B cell (primary cell): ENCODE measurements at places on chromosomes 2 and 18.

GRCh38 chr2:234496055-234496834 is 636 bp downstream of the ARL4C start:
- peak overlapping the region; percentile 77 for H3K27ac ChIP-seq
- DNase-seq = peak; percentile 82
- peaks cover 46% of the 10 kb centered on the region for H3K4me1 ChIP-seq
- H3K4me3 ChIP-seq = peak overlapping the region; percentile 96
- H3K36me3 ChIP-seq = no peaks in the 10 kb centered on the region
- H3K27me3 ChIP-seq = peaks cover 4% of the 10 kb centered on the region

DNA sequence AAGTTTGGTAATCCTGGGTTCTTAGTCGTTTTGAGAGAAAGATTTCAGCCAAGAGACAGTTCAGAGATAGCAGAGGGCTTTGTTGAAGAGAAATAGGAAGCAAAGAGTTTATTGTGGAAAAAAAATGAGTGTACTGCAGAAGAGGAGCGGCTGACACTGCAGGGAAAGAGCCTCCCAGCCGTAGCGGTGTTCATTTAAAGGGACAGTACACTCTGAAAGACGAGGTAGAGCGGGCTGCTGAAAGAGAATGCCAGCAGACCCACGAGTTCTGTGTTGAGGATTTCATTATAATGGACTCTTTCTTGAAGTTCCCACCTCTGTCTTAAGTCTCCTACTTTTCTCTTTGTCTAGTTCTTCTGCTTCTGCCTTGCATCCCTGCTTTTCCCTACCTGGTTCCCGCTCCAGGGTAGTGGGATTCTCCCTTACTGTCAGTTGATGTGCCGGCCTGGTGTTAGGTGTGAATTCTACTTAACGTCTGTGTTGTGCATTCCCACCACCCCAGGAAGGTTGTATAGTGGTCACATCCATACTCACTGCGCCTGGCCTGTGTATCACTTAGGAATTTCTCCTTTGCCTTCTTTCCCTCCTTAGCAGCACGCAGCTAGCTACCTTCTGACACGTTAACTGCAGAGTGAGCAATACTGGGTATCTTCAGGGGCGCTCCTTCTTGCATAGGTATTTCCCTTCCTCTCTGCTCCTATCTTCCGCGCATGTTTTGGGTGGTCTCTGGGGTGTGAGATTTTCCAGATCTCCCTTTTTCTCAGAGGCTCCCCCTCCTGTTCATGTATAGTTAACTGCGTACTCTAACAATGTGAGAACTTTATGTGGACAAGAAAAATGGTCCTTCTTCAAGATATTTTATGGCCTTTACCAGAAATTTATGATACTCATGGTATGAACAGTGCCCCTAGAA is 164.5 kb downstream of the PTH2R start:
- no peak overlapping the region for H3K4me3 ChIP-seq
- no peaks in the 10 kb centered on the region for H3K36me3 ChIP-seq
- no peaks in the 10 kb centered on the region for H3K27me3 ChIP-seq
- no peaks in the 10 kb centered on the region for H3K4me1 ChIP-seq
- H3K27ac ChIP-seq = no peak overlapping the region

GRCh38 chr18:50696436-50696835 is 123.4 kb downstream of the MRO start:
- no peak overlapping the region for H3K4me3 ChIP-seq
- H3K4me1 ChIP-seq = no peaks in the 10 kb centered on the region
- no peaks in the 10 kb centered on the region for H3K36me3 ChIP-seq

- H3K4me3 ChIP-seq = no peak overlapping the region
- no peak for DNase-seq
- no peaks in the 10 kb centered on the region for H3K36me3 ChIP-seq
- H3K27ac ChIP-seq = no peak overlapping the region
Measured at GRCh38 chr2:237615631-237616249, 11.6 kb upstream of the LRRFIP1 start.
